ENCODE measurements at places on chromosomes 6 and 20.

- no peak for DNase-seq
Measured at GRCh38 chr20:53795170-53795569, 201.5 kb upstream of the ZNF217 start.

DNA sequence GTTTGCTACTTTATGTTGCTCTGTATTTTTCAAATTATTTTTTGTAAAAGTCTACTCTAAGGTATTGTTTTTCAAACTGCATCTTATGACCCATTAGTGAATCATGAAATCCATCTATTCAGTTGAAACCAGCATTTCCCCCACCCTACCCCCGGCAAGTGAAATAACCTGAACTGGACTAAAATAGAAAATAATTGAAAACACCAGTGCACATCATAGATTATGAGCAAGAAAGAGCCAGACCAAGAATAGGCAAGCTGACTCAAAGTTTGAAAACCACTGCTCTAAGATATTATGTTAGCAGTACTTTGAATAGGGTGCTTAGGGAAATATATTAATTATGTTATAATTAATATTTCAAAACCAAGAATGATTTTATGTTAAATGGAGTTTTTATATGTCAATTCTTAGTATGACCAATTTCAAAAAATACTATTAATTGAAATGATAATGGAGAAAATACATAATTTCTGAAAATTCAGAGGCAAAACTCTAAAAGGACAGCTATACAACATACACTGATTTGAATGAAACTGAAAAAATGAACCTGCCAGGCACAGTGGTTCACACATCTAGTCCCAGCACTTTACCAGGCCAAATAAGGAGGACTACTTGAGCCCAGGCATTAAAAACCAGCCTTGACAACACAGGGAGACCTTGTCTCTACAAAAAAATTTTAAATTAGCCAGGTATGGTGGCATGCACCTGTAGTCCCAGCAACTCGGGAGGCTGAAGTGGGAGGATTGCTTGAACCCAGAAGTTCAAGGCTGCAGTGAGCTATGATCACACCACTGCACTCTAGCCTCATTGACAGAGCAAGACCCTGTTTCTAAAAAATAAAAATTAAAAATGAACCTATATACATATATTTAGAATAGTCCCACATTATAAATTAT, 112.0 kb downstream of the CDK19 start:
- DNase-seq: no peak

DNA sequence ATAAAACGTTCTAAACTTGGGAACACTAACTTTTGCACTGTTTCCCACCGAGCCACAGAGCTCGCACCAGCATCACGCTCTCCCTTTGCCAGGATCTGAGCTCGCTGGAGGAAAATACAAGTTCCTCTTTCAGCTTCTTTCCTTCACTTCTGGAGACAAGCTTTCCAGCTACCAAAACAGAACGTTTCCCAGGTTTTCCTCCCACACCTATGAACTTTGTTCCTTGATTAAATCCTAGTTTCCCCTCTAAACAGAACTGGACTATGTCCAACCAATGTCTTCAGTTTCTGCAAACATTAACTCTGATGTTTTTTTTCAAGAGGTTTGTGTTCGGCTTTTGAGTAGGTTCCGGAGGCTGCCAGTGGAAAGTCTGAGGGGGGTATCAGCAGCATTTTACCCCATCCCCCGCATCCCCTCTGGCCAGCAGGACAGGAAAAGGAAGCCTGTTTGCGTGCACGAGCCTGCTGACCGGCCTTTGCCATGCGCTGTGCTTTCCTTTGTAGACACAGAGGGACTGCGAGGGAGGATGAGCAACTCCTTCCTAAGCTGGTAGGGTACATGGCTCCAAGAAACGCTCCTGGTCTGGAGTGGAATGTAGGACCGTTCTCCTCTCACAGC, 135.5 kb downstream of the LY86 start:
- DNase-seq: no peak

DNA sequence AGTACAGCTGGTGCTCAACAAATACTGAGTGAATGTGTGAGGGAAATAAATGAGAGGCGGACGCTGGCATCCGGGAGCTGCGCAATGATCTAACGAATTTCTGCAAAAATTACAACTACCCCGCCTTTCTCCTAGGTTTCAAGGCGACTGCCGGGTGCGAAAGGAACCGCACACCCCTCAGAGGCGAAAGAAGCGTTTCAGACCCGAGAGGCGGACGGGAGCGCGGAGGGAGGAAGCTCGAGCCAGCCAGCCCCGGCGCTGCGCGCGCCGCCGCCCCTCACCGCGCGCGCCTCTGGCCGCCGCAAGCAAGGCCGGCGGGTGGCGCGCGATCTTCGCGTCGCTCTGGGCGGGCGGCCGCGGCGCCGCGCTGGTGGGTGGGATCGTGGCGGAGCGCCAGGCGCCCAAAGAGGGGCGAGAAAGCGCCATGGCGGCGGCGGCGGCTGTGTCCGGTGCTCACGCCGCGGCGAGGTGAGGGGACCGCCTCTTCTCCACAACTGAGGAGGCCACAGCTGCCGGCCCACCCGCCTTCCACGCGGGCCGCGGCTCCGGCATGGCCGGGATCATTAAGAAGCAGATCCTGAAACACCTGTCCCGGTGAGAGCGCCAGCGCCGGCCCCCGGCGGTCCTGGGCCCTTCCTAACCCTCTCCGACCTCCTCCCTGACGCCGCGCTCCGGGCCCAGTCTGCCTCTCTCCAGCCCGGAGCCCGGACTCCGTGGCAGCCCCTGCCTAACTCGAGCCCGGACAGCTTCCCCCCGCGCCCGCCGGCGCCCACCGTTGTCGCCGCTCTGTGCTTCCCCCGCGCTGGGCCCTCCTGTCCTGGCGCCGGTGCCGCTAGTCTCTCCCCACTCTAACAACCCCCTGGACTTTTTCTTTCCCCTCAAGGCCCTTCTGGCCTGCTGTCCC, at the start of gene BLTP3A:
Gene BLTP3A, plus strand, starts transcription at position 383 of the 904 bp plus-strand sequence. Its CDS starts 168 bp downstream, at position 551.
- peak; percentile 60 for DNase-seq

- no peak for DNase-seq
Measured at GRCh38 chr6:149508485-149508884, 23.7 kb upstream of the ZC3H12D start.

Data from activated gamma-delta T cell treated with anti-CD3 and anti-CD28 coated beads, Interleukin-2, amount 50 U/mL, for 16 hours (primary cell).